ENCODE measurements at places on chromosomes 6 and 20.

GRCh38 chr6:40606526-40606925, 19.4 kb upstream of the LRFN2 start:
- no peak for DNase-seq

- DNase-seq = no peak
Observed at GRCh38 chr6:122660296-122660695, 50.1 kb downstream of the PKIB start.

- no peak for DNase-seq
Observed at GRCh38 chr20:12409501-12409900, 491.8 kb downstream of the BTBD3 start.

GRCh38 chr6:99613409-99613704, 6.7 kb downstream of the PRDM13 start:
- DNase-seq = no peak

- DNase-seq = no peak
Observed at GRCh38 chr6:81786150-81786549, 33.7 kb upstream of the TENT5A start.

DNA sequence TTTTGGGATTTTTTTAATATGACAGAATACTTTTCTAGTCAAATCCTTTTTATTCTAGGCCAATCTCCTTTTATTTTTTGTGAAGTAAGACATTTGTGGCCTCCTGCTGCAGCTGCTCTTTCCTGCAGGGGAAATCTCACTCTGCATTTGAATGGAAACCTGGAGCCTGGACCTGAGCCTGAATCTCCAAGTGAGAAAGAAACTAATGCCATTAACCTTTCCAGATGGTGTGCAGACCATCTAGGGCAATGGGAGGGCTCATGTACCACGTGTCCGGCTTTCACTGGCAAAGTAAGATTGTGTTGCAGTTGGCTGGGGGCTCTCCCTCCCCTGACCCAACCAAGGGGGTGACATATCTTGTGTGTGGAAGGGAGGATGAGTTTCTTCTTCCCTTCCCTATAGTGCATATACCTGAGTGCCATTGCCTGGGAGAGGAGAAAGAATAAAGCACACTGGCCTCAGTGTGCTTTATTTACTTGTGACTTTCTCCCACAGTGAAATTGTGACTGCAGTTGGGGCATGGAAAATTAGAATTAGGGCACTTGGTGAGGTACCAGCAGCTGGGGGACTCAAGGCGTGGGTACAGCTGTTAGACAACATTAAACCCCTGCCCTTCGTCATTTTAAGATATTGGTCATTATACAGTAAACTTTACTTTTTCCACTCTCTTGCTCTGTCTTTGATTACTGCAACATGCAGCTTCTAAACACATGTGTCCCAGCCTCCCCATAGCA, 159.8 kb upstream of the RIN2 start:
- no peak for DNase-seq

- no peak for DNase-seq
Observed at GRCh38 chr6:146871611-146872425, 273.0 kb downstream of the ADGB start.

DNA sequence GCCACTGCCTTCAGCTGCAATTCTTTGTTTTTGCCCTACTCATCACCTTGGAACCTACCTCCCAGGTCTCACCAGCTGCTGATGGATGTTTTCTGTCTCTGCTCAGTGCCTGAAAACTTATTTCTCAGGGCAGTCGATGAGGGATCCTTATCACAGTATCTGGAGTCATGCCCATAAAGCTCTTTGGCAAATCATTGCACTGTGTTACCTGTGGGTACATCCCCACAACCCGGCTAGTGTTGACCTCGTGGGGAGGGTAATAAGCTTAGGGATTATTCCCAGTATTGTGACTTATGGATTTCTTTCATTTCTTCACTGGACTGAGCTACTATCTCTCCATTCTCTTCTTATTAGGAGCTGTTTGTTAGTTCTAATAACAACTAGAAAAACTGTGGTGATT, 91.7 kb downstream of the ELOVL5 start:
- peak; percentile 3 for DNase-seq

DNA sequence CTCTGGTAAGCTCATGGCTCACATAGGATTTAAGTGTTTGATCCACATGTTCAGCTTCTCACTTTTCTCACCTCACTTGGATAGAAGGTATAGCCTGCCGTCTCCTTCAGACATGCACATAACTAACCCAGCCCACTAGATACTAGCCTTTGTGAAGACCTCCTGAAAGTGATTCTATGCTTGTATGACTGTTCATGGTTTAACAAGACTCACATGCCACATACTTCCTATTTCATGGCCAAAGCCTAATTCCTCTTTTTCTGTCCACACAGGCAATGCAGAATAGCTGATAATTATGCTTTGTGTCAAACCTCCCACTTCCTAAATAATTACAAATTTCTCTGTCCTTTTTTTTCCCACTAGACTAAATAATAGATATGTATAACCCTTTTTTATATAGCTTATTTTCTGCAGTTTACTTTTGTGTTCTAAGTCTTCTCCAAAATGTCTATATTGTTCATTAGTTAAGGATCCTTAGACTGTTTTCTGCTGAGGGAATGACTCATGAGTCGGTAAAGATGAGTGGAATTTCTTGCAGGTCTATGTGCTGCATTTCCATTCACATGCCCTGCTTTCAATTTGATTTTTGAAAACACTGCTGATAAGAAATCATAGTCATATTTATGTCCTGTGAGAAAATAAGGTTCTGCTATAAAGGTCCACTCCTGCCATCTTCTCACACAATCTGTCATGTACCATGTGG, 43.0 kb downstream of the HDDC2 start:
- DNase-seq = no peak

- DNase-seq = peak; percentile 58
Observed at GRCh38 chr20:32970115-32970972, 33.9 kb downstream of the SUN5 start.

DNA sequence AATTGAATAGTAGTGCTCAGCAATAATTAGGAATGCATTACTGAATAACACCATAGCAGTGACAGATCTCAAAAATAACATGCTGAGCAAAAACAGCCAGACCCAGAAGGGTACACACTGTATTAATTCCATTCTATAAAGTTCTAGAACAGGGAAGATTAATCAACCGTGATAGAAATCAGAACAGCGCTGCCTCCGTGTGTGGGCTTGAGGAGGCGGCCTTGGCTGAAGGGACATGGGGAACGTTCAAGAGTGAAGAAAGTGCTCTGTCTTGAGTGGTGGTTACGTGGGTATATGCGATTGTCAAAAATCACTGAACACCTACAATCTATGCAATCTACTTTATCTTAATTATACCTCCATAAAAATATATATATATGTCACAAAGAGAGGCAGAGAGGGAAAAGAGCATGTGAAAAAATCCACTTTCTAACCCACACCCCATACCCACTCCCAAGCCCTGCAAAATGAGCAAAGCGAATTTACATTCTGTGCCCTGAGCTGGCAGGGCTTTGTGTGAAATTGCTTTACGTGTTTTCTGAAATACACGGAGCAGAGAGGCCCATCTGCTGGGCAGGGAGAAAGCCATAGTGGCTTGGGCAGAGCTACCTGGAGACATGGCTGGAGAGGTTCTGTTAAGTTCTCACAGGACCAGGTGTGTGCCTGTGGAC, 74.4 kb downstream of the NFATC2 start:
- no peak for DNase-seq

DNA sequence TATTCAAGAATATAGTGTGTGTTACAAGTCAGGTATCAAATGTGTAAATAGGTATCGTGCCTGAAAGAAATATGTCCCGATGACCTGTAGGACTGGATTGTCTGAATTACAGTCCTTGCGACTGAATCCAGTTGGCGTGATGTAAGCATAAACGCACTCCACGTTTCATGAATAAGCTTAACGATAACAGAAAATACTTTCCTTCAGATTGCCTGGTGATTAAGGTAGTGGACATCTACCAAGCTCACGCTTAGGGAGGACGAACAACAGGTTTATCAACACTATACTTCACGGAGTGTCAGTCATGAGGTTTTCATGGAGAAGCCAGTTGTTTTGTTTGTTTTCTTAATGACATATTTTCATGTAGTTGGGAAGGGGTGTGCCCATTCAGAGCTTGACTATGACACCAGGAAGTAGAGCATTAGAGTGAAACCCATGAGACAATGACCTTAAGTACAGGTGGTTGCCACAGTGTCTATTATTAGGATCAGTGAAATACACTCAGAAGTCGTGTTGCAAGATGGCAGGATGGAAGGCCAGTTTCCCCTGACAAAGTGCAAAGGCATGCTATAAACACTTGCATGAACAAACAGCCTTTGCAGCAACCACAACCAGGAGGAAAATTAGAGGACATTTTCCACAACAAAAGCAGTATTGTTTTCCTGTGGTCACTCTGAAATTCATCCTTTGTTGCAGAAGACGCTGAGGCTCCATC, 305.8 kb upstream of the PRDM1 start:
- no peak for DNase-seq

- no peak for DNase-seq
Observed at GRCh38 chr20:8656335-8656734, 412.6 kb upstream of the PLCB4 start.

GRCh38 chr6:24089736-24090135, 36.3 kb upstream of the NRSN1 start:
- DNase-seq = no peak

GRCh38 chr6:40695114-40695513, 108.0 kb upstream of the LRFN2 start:
- DNase-seq = no peak

- no peak for DNase-seq
Observed at GRCh38 chr6:105409734-105410133, 6.9 kb upstream of the PREP start.

- DNase-seq = no peak
Observed at GRCh38 chr6:22069306-22069800, 227.5 kb downstream of the PRL start.

Data from lower leg skin (tissue), 4 donors.